ENCODE measurements at places on chromosomes 11 and 22.

DNA sequence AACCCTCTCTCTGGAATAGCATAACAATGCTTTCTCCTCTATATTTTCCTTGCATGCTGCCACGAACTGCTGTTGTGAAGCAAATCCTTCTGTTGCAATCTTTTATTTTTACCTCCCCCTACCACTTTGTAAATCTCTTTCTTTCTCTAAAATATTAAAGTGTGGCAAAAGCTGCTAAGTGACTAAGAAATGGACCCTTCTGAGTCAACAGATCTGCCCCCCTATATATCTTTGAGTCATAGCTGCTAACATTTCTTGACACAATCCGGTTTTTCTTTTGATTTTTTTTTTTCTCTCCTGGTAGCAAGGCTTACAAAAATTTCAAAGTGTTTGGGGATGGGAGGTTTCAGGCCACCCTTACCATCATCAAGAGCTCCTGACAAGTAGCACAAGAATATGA lies 39.0 kb upstream of the KIRREL3 start:
- DNase-seq, result no peak

- no peak for DNase-seq
Measured at GRCh38 chr22:32737811-32738497, 63.6 kb upstream of the TIMP3 start.

GRCh38 chr11:78201096-78201818 lies 12.5 kb downstream of the USP35 start:
- DNase-seq, result no peak

DNA sequence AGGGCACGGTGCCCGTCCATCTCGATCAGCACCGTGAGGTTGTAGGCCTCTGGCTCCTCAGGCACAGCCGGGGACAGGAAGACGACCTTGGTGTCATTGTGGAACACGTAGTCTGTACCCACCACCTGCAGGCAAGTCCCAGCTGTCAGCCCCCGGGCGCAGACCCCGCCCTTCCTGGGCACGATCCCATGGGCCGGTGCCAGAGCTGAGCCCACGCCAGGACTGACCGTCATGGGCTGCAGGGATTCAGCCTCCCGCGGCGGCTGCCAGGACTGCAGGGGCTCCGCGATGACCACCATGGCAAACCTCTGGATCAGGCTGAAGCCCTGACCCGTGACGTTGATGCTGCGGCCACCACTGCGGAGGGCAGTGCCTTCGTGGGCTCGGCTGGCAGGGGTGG lies 11.8 kb upstream of the MAPK11 start:
- no peak for DNase-seq

DNA sequence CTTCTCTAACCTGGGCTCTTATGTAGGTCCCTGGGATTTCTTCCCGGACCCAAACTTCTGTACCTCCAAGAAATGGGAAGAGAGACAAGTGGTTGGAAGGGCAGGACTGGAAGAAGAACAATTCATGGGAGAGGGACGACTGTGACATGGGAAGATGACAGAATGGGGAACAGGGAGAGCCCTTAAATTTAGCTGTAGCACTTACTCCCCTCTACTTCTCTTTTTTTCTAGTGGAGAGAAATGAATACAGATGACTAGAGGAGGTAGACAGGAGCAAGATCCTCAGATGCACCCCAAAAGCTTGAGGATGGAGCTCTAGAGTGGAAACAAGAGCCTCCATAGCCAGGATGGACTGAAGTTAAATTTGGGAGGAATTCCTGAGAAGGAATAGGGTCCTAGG lies 2.3 kb downstream of the RHOG start:
- no peak for DNase-seq

Measured in glutamatergic neuron (in vitro differentiated cells).